ENCODE measurements at places on chromosomes 2 and 18. TPM values are rescaled to one million over a fixed set of nuclear protein-coding genes. Genes with fewer than 3 reads are reported as not detected.

Gene MC4R
- total RNA-seq: not detected

Gene LIMS3
- total RNA-seq: 1.7 TPM

Gene TRIM43
- not detected for total RNA-seq

Gene HNRNPLL
- 77.4 TPM for total RNA-seq

Gene LTBP1
- total RNA-seq: not detected

Gene NYAP2
- not detected for total RNA-seq

Gene CHST10
- total RNA-seq: 15.5 TPM

Gene CAD
- 154 TPM for total RNA-seq

Gene CNRIP1
- not detected for total RNA-seq

Gene NOTO
- total RNA-seq: not detected

Gene CERKL
- total RNA-seq: not detected

Gene GPR75
- 2.0 TPM for total RNA-seq

Gene ZNF396
- total RNA-seq: 1.2 TPM

Gene CNGA3
- total RNA-seq: not detected

Gene CIAO1
- 73.8 TPM for total RNA-seq

Gene DES
- not detected for total RNA-seq

Gene ZSWIM2
- not detected for total RNA-seq
